ENCODE measurements at places on chromosomes 2 and 18. TPM values are rescaled to one million over a fixed set of nuclear protein-coding genes. Genes with fewer than 3 reads are reported as not detected.

- H3K27ac ChIP-seq = no peak overlapping the region
- no peaks in the 10 kb centered on the region for H3K4me1 ChIP-seq
- no peak for DNase-seq
- H3K36me3 ChIP-seq = no peaks in the 10 kb centered on the region
Measured at GRCh38 chr2:135826544-135826943, 10.4 kb downstream of the LCT start.

GRCh38 chr2:157327200-157327599 is 1.6 kb upstream of the ERMN start:
- peaks cover 7% of the 10 kb centered on the region for H3K4me1 ChIP-seq
- no peaks in the 10 kb centered on the region for H3K27me3 ChIP-seq
- no peak overlapping the region for H3K27ac ChIP-seq
- H3K4me3 ChIP-seq = no peak overlapping the region
- DNase-seq = no peak

GRCh38 chr18:79736846-79737245 is 57.2 kb downstream of the CTDP1 start:
- H3K27ac ChIP-seq = no peak overlapping the region
- H3K4me3 ChIP-seq = no peak overlapping the region
- H3K27me3 ChIP-seq = no peaks in the 10 kb centered on the region
- H3K4me1 ChIP-seq = no peaks in the 10 kb centered on the region
- no peak for DNase-seq

The COBLL1 gene
- 39.7 TPM for polyA plus RNA-seq
